Stimulated activated CD8-positive, alpha-beta memory T cell treated with anti-CD3 and anti-CD28 coated beads, Interleukin-15, amount 100 ng/mL, for 1 hour (primary cell): ENCODE measurements at places on chromosomes 2 and 18.

DNA sequence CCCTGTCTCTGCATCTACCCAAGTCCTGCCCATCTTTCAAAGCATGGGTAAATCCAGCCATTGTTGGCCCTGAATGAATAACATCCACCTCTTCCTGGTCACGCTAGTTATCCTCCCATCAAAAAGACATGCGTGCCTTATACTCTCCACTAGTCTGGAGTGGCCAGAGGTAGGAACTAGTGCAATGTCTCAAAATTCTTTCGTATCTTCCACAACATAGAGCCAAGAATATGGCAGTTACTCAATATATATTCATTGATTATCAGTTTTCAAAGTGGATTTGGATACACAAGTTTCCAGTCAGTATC is 8.9 kb downstream of the APOB start:
- DNase-seq, result no peak

DNA sequence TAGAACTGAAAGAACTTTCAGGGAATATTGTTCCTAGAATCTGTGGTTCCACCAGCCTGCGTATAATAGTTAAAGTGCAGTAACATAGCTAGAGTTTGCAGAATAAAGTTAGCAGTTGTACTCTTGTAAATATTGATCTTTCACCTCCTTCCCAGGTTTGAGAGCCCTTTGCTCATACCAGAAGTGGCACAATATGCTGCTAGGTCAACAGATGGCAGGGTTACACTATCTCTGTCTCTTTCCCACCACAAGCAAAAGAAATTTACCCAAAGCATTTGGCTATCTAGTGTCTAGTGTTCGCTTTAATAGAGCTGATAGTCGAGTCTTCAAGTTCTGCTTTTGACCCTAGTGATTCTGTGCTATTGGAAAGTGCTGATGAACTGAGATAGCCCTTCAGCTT is 119.0 kb upstream of the KLHL14 start:
- DNase-seq, result no peak

GRCh38 chr2:155748131-155748530 is 584.4 kb downstream of the NR4A2 start:
- DNase-seq, result no peak

DNA sequence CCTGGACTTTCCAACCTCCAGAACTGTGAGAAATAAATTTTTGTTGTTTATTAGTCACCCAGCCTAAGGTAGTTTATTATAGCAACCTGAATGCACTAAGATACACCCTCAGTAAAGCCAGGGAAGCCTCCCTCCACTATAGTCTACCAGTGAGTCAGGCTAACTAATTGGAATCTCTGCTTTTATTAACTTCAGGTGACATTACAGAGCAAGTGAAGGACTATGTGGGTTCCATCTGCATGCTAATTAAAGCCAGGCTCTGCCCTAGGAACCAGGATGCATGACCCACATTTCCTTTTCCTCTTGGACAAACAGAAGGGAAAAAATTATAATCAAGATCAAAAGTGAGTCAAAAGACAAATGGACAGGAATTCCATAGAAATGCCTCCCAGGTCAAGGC is 56.1 kb downstream of the ZC3H8 start:
- DNase-seq, result no peak

- DNase-seq, result no peak
These were observed 12.2 kb upstream of the COL5A2 start for GRCh38 chr2:189191766-189192165.
